GM13976 (cell line): ENCODE measurements at places on chromosomes 11 and 22.

GRCh38 chr22:48888466-48889208 is 939.0 kb downstream of the BRD1 start:
- DNase-seq: no peak

DNA sequence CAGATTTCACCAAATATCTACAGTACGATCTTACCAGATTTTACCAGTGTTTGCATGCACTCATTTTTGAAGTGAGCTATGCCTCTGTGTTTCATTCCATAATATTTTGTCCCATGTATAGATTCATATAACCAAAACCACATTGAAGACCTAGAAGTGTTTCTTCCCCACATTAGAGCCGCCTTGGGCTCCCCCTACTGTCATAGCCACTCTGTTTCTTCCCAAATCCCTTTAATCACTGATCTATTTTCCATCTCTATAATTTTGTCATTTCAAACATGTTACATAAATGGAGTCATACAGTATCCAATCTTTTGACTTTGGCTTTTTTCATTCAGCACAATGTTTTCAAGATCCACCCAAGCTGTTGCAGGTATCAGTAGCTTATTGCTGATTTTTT is 12.7 kb downstream of the MRGPRX3 start:
- DNase-seq: no peak

GRCh38 chr11:1352696-1353382 is 36.9 kb upstream of the BRSK2 start:
- DNase-seq: peak; percentile 23

GRCh38 chr11:132779497-132779896 is 752.8 kb downstream of the OPCML start:
- no peak for DNase-seq

GRCh38 chr11:2870460-2870859 is 15.1 kb downstream of the CDKN1C start:
- no peak for DNase-seq

- DNase-seq: no peak
These were observed 3.1 kb downstream of the TP53AIP1 start for GRCh38 chr11:128939591-128939990.

GRCh38 chr22:49087198-49087597 is 740.5 kb downstream of the BRD1 start:
- DNase-seq: no peak

GRCh38 chr22:45885171-45885840 is 91.7 kb downstream of the WNT7B start:
- no peak for DNase-seq

DNA sequence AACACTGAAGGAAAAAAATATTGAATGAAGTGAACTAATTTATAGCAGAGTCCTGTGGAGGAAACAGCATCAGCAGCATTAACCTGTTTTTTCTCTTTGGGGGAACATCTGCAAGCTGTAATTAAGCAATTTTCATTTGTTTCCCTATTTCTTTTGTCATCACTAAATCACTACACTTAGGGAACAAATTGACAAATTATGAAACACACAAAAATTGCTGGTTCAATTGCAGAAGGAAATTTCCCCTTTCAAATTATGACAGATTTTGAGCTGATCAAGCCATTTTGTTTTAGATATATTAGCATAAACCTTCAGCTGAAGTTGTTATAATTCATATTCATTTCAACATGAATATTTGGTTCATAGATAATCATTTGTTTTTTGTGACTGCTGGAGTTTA is 22.2 kb upstream of the RAG2 start:
- no peak for DNase-seq

DNA sequence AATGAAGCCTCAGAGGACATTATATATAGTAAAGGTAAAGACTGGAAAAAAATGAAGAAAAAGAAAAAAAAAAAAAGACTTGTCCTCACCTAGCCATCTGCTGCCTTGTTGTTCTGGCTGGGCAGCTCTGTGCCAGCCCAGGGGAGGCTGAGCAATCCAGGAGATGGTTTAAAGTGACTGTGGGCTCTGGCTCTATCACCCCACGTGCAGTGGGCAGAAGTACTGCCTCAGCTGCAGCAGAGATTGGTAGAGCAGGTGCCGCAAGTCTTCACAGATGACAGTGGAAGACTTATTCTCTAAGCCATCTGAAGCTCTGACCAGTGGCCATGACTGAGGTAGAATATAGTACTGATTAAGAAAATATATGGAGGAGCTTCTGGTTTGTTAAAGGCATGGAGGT is 62.2 kb downstream of the SGSM3 start:
- DNase-seq: no peak

GRCh38 chr11:9821008-9821752 is 157.3 kb downstream of the SWAP70 start:
- no peak for DNase-seq

DNA sequence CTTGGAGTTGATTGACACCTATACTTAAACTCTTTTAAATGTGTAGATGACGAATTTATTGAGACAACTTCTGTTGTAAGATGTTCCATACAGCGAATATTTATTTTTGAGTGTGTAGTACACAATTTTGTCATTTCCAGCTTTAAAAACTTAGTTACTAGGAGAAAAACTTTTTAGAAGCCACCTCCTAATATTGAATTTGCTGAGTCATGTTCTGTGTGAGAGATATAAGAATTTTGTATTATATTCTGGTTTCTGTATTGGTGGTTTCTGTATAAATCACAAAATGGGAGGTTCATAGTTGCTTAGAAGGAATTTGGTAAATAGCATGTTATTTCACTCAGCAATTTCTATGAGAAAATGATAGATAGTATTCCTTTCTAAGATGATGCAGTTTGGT is 171.3 kb downstream of the WNT11 start:
- no peak for DNase-seq

DNA sequence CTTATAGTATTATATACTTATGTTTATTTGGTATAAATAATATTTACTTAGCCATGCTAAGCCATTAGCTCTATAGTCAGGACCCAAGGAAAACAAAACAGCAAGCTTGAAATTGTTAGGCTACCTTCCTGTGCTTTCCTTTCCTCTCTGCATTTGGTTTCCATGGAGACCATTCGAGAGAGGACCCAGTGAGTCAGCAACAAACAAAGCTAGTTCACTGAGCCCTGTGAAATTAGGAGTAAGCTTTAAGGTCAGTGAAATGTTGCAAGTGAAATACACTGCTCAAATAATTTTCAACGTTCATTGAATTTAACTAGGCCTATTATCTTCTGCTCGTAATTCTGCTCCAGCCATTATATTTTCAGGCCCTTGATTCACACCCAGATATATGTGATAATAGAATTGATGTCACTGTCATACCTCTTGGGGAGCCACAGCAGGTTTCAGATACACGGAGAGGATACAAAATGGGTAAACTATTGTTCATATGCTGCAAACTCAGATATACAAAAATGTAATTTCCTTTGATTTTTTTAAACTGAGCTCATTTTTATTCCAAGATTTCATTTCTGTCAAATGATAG is 9.1 kb upstream of the OR10D3 start:
- no peak for DNase-seq

- peak; percentile 93 for DNase-seq
These were observed 21.1 kb downstream of the RTN4R start for GRCh38 chr22:20247010-20247505.

DNA sequence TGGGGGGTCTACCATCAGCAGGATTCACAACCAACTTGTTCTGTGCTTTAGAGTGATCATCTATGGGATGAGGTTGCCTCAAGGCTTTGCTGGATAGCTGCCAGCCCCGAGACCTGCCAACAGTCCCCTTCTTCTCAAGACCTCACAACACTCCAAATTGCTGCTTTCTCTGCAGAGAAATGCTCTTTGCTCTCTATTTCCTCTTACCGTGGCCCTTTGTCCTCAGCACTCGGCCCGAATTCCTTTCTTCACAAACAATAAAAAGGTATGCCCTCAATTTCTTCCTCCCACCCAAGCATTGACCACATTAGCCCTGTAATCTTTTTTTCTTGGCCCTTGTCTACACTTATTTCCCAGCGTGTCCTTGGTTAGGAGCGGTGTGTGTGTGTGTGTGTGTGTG is 147.4 kb upstream of the SNX19 start:
- no peak for DNase-seq

- peak; percentile 86 for DNase-seq
These were observed at the start of gene CD151 for GRCh38 chr11:832529-833113. Gene CD151 (plus strand): TSS chr11:832952. CDS start chr11:836070, 3,118 bp downstream.

DNA sequence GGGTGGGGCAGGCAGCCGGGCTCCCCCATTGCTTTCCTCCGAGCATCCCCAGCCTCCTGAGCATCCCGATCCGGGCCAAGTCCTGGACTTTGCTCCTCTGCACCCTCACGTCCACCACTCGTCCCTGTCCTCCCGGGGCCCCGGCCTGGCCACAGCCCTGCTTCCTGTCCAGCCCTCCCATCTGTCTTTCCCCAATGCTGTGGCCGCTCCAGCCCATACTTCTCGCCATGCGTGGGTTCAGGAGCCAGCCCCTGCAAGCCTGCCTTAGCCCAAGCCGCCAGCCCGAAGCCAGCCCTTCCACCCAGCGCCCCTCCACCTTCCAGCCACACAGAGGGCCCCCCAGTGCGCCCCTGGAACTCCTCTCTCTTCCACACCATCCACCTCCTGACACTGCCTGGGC is 23.8 kb downstream of the MRPL23 start:
- DNase-seq: no peak

- no peak for DNase-seq
These were observed 105.5 kb downstream of the PARVA start for GRCh38 chr11:12482839-12483238.

DNA sequence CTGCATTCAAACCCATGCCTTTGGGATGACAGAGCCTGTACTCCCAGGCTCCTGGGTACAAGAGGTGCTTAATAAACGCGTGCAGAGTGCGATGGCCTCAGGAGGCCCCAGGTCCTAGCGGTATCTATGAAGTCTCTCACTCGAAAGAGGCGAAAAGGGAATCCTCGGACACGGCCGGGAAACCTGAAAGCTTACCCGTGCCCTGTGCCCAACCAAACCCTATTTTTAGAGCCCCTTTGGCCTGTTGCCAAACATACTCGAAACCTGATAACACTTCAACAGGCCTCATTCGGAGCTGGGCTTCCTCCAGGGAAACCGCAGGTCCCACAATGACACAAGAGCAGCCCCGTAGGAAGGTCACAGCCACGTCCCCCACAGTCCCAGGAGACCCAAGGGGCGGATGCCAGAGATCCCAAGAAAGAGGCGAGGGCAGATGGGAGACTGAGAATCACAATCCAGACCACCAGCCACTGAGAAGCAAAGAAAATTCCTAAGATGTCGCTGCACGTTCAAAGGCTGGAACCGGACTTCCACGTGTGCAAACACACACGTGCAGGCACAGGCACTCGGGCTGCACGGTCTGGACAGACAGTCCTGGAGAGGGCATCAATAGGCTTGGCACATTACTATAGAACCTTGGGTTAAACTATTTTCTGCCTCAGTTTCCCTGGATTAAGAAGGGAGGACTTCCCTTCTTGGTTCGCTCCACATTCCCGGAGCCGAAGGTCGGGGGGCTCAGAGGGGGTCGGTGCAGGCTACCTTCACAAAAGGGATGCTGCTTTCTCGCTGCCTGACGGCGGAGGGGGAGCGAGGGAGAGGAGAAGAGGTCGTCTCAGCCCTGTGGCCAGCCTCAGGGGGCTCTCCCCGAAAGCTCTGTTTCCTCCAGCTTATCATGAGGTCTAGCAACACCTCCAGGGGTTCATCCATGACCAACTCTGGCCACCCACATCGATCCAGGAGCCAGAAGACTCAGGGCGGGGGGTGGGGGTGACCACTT is 8.2 kb downstream of the PDGFB start:
- DNase-seq: peak; percentile 76

DNA sequence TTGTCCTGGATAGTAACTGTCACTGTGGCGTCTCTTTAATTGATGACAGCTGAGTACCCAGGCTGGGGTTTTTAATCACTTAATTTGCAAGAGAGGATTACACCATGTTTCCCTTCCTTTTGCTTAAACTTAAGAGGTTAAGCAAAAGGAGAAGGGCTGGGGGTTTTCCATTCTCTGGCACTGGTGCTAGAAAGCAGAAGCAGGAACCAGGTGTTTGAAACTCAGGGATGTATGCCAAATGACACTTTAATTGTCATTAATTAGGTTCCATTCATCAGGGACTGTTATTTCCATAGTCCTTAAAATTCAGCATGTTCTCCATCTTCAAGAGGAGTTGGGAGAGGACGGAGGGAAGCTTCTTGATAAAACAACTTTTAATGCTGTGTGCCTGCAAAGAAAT is 746.2 kb downstream of the NELL1 start:
- DNase-seq: no peak

DNA sequence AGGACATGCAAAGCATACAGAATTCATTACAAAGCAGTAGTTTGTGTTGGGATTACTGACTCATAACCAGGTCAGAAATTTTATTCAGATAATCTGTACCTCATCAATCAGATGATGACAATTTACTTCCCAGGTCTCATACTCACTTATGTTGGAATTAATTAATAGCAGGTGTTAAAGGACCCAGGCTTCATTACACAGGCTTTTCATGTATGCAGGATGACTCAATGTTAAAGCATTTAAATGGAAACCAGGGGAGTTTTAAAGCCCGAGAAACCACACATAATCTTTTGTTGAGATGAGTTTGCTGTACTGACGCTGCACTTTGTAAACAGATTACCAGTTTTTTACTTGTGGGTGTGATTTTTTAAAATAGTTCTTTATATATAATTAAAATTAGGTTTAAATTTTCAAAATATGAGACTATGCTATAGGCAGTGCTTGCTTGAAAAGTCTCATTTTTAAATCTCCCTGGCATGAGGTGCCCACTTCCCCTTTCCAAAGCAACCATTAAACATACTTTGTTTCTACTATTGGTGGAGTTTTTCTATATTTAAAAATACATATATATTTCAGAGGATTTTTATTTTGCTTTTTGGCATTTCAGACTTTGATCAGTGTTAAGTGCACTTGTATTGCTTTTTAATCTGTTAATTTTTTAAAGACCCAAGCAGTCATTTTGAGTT is 41.0 kb downstream of the CEP57 start:
- no peak for DNase-seq

DNA sequence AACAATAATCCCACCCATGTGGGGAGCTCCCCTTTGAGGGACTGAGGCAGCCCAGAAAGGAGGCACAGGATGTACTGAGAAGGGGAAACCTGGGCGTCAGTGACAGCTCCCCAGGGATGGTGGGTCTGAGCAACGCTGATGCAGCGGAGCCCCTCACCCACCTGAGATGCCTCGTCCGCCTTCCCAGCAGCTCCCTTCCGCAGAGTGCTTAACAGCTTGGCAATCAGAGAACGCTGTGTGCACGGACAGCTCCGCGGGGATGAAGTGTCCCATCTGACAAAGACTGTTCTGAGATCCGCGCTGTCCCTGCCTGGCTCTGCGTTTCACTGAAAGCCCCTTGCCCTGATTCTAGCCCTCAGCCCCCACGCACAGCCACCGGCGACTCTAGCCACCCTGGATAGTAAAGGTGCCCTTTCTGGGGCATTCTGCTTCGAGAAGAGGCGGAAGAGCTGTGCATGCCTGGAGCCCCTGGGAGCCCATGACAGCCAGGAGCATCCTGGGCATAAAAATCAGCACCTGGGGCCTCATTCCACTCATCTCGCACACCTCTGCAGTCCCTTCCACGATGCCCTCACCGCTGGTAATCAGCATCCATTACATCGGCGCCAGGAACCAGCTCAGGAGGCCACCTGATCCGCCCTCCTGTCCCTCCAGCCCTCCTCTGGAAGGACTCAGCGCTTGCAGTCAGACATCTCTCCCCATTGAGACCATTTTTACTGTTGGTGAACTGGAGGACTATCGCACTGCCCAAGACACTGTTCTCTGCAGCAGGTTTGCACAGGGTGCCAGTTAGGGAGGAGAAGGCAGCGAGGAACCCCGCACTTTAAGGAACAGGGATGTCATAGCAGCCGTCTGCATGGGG is 10.7 kb downstream of the KCNJ5 start:
- DNase-seq: no peak
